ENCODE measurements at places on chromosomes 6 and 20.
A peak's percentile ranks its signal among the peaks of the same experiment; 100 is the strongest.

- DNase-seq = no peak
Measured at GRCh38 chr6:170276369-170277057, 14.4 kb downstream of the DLL1 start.

DNA sequence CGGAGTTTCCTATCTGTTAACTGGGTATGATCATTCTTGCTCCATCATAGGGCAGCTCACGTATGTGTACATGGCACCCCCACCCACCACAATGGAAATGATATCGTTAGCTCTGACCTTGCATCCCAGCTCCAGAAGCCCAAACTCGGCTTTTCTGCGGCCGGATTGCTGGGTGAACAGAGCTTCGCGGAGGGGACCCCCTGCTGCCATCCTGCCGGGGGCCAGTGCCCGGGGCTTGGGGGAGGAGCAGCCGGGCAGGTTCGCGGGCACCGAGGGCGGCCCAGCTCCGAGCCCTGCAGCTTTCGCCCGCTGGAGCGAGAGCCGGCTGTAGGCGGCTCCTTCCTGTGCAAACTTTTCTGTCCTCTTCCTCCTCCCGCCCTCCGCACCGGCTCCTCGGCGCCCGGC is 24.9 kb upstream of the FUCA2 start:
- no peak for DNase-seq

- DNase-seq = no peak
Measured at GRCh38 chr20:58705208-58705926, 12.8 kb downstream of the NPEPL1 start.

DNA sequence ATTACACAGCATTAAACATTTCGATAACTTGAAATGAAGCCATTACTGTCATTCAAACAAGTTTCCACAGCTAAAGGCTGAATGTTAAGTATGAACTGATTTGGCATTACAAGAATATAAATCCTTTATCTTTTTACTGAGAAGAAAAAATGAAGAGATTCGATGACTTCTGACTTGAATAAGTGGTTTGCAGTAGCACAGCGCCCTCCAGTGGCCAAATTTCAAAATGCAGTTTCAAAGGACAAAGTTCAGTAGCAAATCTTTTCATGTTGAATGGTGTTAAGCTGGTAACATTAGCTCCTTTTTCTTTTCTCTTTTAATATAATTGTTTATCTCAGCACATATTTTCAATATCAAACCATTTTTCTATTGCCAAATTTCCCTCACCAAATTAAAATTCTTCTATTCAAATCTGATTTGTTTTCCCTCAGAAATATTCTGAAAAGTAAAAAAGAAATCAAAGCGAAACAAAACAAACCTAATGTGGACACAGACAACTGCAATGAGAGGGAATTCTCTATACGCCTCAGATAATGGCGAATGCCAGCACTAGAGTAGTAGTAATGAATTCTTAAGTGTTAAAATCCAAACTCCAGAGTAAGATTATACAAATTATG is 145.7 kb downstream of the BTBD9 start:
- DNase-seq = peak; percentile 78

DNA sequence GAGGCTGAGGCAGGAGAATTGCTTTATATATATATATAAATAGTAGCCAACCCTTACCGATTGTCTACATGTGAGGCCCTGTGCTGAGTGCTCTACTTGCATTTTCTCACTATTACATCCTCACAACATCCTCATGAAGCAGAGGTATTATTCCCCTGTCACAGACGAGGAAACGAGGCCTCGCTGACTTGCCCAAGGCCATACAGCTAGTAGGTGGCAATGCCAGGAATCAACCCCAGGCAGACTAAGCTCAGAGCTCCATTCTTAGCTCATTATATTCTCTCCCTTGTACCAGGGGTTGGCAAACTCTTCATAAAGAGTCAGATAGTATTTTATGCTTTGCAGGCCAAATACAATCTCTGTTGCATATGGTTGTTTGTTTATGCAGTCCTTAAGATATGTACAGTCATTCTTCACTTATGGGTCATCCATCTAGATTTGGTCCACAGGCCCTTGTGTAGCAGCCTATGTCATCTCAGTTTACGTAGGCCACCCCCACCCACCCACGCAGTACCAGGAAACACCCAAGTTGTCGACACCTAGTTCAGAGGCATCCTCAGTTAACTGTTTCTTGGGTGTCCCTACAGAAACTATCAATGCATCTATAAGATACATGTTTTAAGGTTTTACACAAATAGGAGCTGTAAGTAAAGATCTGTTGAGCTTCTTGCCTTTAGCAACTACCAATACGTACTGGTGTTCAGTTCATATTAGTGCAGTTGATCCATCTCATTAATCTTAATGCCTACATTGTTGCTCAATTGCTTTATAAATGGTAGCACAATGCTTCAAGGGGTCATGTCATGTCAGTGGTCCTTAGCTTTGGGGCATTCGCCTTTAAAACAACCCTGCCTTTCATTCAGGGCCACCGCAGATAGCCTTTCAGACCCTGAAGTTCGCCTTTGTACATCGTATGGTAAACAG is 3.0 kb downstream of the CASS4 start:
- no peak for DNase-seq

GRCh38 chr6:118776607-118777549 is 117.1 kb upstream of the ASF1A start:
- DNase-seq = peak; percentile 41

- no peak for DNase-seq
Measured at GRCh38 chr20:3696200-3696599, 14.4 kb upstream of the ADAM33 start.

DNA sequence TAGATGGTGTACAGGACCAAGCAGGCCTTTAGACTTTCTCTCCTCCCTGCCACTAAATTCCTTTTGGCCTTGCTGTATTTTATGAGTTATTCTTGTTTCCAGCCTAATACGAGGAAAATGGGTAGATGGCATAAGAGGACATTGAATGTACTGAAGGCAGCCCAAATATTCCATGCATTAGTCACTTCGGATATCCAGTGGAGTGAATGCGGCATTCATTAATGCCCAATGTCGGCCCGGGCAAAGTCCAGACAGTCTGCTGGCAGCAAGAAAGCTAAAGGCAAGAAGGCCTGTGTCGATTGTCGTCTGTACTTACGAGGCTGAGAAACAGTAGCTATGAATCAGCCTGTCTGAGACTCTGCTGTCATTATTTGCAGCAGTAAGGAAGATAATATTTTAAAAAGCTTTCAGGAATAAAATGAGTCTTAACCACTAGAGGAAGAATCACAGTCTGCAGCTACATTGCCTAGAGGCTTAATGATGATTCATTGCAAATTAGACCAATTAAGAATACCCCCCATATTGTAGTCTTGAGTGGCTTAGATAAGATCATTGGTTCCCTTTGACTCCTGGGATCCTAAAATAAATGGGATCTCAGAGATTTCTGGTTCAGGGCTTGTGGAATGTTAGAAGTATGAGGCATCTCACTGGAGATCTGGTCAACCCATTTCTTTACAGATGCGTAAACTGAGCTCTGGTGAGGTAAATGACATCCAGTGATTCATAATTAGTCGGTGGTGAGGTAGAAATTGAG is 534.1 kb upstream of the JAG1 start:
- DNase-seq = no peak

DNA sequence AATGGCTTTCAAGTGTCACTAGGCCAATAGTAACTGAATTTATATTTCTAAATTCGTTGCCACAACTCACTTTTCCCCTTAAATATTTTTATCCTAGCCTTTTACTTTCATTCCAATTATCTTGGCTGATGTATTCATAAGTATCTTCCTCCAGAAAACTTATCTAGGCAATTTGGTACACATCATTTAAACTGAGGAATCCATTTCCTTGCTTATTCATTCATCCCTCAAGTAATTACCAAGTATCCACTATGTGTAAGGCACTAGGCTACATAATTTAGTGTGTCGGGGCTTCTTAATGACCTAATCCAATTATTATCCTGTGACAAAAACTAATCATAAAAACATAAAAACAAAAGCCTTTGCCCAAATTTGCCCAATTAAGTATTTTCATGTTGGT is 258.3 kb upstream of the TCF21 start:
- DNase-seq = no peak

DNA sequence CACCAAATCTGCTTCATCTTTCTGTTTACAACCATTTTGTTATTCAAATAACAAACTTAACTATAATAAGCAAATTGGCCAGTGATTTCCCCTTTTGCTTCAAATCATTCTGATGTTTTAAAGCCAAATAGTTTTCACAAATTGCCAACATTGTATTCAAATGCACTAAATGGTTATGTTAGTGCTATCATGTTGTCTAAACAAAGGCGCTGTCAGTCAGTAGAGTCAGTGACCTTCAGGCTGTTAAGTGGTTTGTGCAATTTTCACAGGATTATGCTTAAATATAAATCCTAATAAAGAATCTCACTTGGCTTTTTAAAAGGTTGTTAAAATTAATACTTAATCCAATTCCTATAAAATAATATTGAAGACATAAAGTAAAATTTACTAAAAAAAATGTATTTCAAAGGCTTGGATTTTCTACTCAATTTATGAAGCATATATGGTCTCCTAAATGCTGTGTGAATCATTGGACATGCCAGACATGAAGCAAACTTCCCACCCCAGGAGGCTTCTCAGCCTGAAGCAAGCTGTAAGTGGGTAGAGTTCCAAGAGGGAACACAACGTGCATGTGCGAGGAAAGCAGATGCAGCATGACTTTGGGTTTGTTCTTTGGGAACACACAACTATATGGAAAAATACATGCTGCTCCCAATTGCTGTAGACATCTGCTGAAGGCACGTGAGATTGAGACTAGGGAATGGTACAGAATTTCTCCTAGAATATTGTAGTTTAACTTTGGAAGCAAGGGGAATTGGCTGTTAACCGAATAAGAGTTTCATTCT is 54.9 kb downstream of the RSPO3 start:
- no peak for DNase-seq

DNA sequence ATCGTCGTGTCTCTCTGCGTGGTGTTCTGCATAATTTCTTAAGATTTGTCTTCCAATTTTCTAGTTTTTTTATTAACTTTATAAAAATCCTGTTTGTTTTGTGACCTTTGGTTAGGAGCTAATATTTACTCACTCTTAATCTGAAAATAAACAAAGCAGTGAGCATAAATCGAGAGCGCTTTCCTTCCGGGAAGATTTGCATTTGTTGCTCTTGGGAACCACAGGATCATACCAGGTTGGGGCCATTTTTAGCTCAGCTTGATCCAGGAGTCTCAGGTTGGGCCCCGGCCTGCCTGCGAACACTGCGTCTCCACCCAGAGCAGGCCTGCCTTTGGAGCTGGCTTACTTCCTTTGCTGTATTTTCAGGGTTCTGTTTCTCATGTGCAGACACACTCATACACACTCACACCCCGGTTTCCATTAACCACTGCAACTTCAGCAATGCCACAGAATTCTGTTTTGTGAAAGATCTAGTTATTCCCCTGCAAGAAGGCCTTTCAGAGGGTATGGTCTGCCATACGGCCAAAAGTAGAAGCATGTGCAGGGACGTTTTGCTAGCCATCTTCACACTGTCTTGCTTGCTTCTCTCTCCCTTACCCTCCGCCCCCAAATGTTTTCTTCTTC is 17.3 kb downstream of the BPHL start:
- no peak for DNase-seq

DNA sequence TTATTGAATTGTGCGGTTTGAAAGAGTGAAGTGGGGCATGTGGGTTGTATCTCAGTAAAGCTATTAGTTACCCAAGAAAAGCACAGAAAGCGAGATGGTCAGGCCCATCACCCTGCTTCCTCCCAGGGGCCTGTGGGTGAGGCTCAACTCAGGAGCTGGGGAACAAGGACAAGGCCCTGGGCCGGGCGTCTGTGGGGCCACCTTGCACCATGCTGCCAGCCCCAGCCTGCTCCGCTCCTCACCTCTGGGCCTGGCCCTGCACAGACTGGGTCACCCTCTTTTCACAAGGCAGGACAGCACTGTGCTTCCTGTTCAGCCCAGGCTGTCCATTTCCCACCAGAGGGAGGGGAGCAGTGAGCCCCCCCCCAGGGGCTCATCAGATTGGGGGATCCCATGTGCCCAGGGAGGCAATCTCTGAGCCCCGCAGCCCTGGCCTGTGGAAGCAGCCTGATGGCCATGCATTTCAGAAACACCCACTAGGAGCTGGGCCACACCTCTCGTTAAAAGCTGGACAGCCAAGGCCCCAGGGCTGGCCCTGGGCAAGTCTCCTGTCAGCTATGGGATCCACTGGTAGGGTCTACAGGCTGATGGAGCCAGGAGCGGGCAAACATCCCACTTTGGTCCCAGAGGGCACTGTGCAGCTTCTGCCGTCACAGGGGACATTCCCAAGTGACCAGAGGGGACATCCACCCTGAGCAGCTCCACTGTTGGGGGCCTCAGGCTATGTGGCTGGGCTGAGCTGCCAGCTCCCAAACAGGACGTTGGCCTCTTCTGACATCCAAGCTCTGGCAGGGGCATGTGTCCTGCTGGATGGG is 55.9 kb downstream of the YTHDF1 start:
- no peak for DNase-seq

DNA sequence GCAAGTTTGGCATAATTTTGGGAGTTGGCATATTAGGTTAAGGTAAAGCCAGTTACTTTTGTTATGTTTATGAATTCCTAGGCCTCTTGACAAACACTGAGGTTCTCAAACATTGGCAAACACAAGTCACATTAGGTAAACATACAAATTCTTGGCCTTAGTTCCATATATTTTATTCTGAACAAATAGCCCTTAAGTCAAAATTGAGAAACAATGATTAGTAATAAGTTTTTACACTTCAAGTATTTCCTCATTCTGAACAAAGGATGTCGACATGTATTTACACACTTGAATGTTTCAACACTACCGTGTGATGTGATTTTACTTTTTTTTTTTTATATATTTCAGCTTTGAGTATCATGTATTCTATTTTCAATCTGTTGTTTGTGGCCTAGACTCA is 3.8 kb upstream of the ECHDC1 start:
- no peak for DNase-seq

DNA sequence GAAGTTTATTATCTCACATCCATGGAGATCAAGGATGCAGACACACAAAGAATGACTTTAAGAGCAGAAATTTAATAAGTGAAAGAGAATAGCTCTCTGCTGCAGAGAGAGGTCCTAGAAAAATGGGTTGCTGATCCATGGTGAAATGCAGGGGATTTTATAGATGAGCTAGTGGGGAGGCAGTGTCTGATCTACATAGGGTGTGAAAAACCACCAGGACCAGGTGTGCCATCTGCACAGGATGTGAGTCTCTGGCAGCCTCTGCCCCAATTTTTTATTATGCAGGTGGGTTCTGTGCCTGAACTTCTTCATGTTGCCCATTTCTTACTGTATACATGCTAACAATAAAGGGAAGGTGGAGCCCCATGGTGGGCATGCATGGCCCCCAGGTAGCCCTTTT is 19.9 kb upstream of the NANP start:
- no peak for DNase-seq

- no peak for DNase-seq
Measured at GRCh38 chr6:1385129-1386037, 4.0 kb upstream of the FOXF2 start.

GRCh38 chr6:27592481-27593199 is 119.7 kb upstream of the ZNF184 start:
- DNase-seq = no peak

Data from hippocampal formation (tissue), 2 donors.